Right forelimb (tissue), 1 donor: ENCODE measurements at places on chromosomes 16 and 17.
A peak's percentile ranks its signal among the peaks of the same experiment; 100 is the strongest.

DNA sequence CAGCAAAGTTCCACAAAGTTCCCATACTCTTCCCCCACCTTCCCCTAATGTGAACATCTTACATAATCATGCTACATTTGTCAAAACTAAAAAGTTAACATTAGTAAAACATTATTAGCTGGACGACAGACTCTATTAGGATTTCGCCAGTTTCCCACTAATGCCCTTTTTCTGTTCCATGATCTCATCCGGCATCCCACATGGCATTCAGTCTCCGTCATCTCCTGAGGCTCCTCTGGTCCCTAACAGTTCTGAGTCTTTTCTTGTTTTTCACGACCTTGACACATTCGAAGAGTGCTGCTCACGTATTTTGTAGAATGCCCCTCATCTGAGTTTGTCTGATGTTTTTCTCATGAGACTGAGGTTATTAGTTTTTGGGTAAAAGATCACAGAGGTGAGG is 8.8 kb upstream of the MPRIP start:
- no peak for DNase-seq

GRCh38 chr17:15457723-15458094 is 9.7 kb downstream of the CDRT4 start:
- peak; percentile 83 for DNase-seq

DNA sequence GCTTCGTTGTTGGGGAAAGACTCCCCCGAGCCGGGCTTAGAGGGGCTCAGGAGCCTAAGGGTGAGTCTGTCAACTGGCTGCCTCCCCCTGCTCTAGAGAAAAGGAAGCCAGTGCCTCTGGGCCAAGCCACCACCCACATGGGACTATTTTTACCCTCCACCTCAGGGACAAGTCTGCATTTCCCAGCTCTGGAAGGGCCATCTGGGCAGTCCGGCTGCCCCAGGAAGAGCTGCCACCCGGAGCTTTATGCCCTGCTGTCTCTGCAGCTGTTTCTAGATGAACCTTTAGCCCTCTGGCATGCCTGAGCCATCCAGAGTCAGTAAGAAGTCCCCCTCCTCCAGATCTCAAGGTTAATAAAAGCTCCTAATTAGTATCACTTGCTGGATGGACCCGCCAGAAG is 5.3 kb upstream of the RPRML start:
- DNase-seq, result no peak

DNA sequence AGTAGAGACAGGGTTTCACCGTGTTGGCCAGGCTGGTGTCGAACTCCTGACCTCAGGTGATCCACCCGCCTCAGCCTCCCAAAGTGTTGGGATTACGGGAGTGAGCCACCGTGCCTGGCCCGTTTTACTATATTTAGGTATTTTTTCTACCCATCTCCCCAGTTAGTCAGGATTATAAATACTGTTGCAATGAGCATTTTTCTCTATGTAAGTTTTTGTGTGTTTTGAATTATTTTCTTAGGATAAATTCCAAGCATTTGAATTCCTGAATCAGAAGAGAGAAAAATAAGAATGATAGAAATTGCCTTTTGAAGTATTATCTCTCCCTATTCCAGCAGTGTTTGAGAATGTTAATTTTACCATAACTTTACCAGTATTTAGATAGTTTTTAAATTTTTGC is 36.6 kb downstream of the KIAA0513 start:
- DNase-seq, result no peak

- no peak for DNase-seq
Observed at GRCh38 chr17:65022751-65023700, 33.5 kb downstream of the GNA13 start.

DNA sequence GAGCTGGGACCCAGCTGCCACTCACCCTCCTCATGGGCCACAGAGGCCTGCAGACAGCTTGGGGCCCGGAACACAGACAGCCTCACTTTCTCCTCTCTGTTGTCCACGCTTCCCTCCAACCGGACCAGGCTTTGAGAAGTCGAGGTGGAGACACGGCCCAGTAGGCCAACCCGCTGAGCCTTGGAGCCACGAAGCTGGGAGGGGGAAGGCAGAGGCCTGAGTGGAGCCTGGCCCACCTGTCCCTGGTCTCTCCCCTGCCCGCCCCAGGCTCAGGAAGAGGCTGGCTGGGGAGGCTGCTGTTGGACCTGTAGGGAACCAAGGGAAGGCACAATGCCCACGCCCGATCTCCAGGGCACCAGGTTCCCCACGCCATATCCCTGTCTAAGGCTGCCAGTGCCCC is 48.1 kb downstream of the RMI2 start:
- DNase-seq, result no peak

DNA sequence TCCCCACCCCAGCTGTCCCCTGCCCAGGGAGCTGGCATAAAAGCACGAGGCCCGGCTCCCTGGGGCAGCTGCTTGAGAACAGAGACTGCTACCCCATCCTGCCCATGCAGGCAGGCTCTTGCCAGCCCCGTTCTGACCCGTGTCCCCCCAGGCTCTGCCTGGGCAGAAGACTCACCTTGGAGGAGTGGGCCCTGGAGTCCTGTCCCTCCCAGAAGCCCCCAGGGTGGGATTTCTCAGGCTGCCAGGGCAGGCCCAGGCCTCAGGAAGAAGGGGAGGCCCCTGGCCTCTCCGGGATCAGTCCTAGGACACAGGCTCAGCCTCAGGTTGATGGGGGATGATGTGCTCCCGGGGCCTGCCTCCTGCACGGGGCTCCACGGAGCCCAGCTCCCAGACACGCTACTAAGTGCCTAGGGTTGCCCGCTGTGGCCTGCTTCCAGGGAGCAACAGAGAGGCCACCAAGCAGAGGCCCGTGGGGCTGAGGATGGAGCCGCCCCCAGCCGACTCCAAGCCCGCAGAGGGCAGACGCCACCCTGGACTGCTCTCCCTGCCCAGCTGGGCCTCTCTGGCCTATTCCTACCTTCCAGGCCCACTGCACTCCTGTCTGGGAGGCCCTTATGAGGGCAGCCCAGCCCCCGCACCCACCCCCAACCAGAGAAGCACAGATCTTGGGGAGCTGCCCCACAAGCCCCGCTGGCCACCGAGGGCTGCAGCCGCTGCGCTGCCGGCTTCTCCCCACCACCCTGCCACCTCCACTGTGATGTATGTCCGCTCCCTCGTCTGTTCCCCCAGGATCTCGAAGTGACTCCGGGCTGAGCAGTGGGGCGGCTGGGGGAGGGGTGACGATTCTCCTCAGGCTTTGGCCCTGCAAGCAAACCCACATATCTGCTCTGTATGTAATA is 1.7 kb downstream of the NME3 start:
- peak; percentile 46 for DNase-seq

- no peak for DNase-seq
Observed at GRCh38 chr16:53809088-53809932, 105.4 kb downstream of the FTO start.

DNA sequence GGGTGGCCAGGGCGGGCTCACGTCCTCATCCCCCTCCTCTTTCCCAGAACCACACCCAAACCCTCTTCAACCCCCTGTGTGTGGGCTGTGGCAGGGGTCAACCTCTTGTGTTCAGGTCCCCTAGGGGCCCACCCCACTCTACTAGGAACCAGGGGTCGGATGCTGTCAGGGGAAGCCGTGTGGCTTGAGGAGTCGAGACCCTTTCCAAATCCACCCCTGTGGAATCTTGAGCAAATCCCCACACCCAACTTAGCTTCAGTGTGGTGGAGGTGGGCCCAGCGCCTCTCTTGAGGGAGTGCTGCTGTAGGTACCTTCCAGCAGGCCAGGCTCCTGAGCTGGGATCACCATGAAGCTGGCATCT is 121.5 kb downstream of the MRM1 start:
- DNase-seq, result no peak

GRCh38 chr16:65779201-65779600 is 587.3 kb upstream of the CDH5 start:
- DNase-seq, result no peak

DNA sequence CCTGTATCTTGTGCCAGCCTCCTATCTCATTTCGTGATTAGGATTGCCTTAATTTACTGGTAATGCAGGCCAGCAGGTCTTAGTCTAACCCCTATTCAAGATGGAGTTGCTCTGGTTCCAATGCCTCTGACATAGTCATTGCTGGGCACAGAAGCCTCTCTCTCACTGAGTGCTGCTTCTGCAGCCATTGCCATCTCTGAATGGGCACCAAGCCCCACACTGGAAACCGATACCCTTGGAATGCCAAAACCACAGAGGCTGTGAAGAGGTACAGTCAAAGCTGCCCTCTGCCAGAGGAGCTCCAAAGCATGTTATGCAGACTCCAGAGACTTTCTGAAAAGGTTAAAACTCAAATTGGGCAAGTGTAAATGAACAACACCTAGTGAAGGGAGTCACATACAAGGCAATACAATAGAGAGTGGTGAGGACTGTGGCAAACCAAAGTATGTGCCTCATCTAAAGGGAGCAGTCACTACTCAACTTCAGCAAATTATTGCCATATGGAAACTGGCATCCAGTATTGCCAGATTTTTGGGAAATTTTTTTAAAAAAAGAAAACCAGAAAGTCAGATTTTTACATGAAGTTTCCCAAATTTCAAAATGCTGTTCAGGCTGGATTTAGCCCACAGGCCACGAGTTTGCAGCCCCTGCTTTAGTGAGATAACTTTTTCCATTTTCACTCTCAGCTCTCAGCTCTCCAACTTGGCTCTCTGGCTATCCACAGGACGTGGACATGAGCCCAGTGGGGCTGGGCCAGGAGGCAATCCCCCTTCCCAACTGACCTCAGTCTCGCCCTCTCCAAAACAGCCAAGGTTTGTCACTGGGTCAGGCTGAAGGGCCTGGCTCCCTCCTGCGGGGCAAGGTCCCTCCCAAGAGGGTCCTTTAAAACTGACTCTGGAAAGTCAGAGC is 2.1 kb upstream of the MMP2 start:
- peak; percentile 67 for DNase-seq

- DNase-seq, result no peak
Observed at GRCh38 chr16:81846105-81846504, 67.0 kb downstream of the PLCG2 start.

- DNase-seq, result no peak
Observed at GRCh38 chr17:39944393-39944711, 16.8 kb downstream of the LRRC3C start.

GRCh38 chr17:1294157-1294717 is 14.8 kb downstream of the TRARG1 start:
- no peak for DNase-seq

DNA sequence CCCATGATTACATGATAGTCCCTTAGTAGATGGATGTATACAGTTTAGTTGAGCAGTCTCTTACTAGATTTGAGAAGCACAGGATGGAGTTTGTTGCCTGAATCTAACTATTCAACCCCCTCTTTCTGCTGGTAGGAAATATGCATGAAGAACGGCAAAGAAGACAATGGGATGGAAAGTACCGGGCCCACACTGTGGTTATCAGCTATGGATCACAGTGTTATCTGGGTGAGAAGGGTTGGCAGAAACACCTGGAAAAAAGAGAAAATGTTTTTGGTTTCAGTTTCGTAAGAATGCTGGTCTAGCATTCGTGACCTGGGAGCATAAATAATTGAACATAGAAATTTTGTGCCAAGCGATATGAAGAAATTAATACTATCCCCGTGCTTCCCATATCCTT is 53.1 kb downstream of the ANKFN1 start:
- no peak for DNase-seq

DNA sequence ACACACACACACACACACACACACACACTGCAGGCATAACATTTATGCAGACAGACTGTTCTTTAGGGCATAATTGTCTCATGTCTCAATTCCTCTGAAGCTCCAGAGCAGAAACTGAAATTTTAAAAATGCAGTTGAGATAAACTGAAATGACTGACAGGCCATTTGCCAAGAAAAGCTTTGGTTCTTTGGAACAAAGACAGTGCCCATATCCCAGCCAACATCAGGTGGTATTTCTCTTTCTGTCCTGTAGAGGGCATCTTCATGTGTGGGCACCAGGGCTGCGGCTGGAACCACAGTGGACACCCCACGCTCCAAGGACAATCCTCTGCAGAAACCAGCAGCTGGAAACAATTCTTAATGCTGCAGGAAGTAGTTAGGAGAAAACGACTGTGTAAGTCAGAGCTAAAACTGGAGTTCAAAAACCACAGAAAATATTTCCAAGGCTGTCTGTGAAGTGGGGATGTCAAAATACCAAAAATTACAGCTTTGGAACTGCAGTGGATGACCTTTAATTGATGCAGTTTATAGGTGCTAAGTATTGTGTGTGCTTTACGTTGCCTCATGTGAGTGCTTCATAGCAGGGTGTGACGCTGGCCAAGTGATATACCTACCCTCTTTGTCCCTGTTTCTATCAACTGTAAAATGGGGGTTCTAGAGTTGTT is 10.6 kb upstream of the MEFV start:
- peak; percentile 55 for DNase-seq

DNA sequence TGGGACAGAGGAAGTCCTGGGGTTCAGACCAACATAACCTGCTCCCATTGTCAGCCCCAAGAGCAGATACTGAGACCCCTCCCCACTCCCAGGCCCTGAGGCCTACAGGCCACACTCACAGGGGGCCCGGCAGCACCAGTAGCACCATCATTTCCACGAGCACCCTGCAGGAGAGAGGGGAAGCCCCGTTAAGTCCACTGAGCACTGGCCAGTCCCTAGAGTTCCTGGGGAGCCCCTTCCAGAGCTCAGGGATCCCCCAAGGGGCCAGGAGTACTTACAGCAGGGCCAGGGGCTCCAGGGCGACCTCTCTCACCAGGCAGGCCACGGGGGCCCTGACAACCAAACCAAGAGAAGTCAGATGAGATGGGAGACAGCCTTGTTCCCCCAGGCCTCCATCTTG is 5.4 kb downstream of the COL1A1 start:
- no peak for DNase-seq

DNA sequence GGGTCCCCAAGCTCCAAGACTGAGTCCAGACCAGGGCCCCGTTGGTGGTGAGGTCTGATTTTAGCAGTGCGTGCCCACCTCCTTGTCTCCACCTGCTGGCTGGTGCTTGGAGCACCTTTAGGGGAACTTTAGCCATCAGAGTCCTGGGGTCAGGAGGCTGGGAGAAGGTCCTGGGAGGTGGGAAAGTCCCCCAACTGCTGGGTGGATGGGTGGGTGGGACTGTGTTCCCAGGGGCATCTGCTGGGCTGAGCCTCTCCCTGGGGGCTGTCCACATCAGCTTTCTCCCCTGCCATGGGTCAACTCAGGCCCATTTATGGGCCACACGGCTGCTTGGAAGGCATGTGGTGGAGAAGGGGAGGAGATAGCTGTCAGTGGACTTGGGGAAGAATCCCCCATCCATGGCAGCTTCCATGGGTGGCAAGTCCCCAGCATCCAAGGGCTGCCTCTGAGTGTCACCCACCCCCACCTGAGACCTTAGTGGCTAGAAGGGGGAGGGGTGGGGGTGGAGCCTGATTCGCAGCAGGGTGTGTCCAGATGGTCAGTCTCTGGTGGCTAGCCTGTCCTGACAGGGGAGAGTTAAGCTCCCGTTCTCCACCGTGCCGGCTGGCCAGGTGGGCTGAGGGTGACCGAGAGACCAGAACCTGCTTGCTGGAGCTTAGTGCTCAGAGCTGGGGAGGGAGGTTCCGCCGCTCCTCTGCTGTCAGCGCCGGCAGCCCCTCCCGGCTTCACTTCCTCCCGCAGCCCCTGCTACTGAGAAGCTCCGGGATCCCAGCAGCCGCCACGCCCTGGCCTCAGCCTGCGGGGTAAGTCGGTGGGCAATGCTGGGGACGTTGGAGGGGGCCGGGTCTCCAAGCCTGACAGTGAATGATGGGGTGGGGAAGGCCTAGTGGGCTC is at the start of gene TRPV2:
Gene TRPV2, plus strand, starts transcription at position 541 of the 894 bp plus-strand sequence. CDS start 2,098 bp downstream, outside the sequence.
- peak; percentile 40 for DNase-seq
